ENCODE measurements at places on chromosomes 12 and 14.
A peak's percentile ranks its signal among the peaks of the same experiment; 100 is the strongest.

- DNase-seq = no peak
Observed at GRCh38 chr12:7131502-7131866, 1.3 kb downstream of the CLSTN3 start.

DNA sequence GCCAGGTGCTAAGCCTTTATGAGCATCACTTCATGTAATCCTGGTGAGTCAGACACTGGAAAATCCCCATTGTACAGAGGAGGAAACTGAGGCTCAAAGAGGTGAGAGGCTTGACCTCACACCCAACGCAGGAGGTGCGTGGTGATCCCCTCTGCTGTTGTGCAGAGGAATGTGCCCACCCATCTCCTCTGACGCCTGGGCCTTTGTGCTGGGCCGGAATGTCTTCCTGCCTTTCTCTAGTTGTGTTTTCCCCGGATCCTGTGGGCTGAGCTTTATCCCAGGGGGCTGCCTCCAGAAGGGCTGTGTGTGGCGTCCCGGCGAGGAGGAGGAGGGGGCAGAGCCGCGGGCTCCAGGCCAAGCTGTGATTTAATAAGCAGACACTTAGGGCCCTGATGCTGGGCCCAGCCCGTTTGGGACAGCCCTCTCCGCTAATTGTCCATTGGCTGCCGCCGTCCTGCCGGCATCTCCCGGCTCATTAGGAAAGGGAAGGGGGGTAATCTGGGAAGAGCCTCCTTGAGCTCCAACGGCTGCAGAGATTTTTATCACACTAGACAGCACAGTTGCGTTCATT lies 653.6 kb downstream of the MED13L start:
- DNase-seq = no peak

DNA sequence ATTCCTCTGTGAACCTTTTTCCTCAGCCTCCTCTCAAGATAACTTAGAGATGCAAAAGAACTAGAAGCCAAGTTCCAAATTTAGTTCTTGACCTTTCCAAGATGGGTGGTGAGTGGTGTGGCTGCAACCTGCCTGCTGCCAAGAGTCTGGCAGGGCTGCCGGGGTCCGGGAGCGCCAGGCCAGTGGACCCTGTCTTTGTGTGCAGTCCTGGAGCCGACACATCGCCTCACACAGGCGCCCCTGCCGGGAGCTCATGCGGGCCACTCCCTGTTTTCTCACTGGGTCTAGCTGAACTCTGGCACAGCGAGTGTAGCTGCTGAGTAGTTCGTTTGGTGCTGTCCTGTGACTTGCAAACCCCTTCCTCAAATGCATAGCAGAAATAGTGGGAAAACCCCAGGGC lies 84.9 kb downstream of the CACNA1C start:
- DNase-seq = peak; percentile 62

- DNase-seq = no peak
Observed at GRCh38 chr14:53606203-53606602, 350.4 kb downstream of the BMP4 start.

DNA sequence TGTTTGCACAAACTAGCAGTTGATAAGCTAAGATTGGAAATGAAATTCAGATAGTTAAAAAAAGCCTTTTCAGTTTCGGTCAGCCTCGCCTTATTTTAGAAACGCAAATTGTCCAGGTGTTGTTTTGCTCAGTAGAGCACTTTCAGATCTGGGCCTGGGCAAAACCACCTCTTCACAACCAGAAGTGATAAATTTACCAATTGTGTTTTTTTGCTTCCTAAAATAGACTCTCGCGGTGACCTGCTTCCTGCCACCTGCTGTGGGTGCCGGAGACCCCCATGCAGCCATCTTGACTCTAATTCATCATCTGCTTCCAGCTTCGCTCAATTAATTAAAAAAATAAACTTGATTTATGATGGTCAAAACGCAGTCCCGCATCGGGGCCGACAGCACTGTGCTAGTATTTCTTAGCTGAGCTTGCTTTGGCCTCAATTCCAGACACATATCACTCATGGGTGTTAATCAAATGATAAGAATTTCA lies 335.6 kb downstream of the TMEM121 start:
- DNase-seq = peak; percentile 79

DNA sequence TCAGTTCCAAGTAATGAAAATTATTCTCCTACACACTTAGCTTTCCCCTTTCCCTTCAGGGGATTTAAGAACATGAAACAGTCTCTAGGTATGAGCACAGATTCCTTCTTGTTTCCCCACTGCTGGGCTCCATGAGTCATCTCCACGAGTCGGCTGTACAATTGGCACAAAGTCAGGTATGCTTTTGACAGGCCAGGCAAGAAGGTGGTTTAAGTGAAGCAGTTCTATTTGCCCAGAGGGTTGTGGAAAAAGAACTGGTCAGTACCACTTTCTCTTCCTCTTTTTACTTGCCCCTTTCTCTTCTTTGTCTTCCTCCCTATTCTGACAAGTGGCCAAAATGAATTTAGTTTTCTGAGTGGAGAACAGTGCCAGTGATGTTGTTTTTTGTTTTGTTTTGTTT lies 16.3 kb downstream of the DYNC1H1 start:
- DNase-seq = peak; percentile 86

DNA sequence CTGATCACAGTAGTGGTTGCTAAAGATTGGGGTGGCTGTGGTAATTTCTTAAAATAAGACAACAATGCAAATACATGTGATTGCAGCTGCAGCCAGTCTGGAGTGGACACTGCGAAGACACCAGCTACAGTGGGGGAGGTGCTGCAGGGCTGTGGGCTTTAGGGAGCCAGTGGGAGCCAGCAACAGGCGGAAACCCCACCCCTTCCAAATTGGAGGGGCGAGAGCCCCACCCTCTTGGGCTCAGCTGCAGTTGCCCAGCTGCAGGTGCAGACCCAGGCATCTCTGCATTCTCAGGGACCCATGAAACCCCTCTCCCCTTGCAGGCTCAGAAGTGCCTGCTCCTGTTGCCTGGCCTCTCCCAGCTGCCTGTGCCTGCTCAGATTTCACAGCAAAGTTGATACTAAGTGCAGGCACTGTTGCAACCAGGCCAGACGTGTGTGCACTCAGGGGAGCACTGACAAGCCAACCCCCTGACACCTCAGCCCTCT lies 104.8 kb downstream of the MYF5 start:
- no peak for DNase-seq

- no peak for DNase-seq
Observed at GRCh38 chr12:46214668-46215436, 54.0 kb downstream of the SLC38A1 start.

- no peak for DNase-seq
Observed at GRCh38 chr12:11016937-11017336, 5.5 kb downstream of the TAS2R19 start.

DNA sequence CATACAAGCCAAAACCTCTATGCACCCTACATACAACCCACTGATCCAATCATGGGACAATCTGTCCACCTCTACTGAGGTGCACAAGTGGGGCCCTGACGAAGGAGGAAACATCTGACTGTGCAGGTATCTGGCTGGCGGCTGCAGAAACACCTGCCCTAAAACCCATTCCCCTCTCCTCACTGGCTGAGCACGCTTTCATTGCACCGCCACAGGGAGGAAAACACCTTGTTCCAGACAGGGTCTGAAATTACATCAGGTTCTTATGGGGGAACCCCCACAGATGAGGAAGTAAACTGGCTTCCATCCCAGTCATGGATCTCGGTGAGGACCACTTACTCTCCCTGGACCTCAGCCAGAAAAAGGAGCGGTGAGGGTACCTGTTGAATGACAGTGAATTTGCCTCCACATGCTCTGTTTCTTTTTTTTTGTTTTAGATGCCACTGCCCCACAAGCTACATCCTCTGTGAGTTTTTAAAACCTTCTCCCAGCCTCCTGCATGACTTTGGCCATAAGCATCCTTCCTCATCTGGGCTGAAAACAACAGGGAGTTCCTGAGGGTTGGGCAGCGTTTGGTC lies 23.8 kb upstream of the DGLUCY start:
- DNase-seq = no peak

DNA sequence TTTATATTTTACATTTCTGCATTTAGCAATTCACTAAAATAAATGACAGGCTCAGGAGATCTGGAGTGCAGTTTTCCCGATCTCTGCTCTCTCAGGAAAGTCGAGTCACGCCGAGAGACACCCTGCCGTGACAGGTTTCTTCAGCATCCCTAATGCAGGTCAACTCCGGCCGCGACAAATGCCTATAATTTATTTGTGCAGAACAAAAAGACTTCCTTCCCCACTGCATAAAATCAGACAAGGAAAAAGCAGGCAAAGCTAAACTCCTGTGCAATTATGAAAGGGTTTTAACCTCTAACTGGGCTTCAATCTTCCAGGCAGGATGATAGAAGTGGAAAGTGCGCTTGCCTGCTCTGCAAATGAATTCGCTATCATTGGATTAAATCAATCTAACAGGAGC lies 28.1 kb downstream of the SPRING1 start:
- DNase-seq = no peak

DNA sequence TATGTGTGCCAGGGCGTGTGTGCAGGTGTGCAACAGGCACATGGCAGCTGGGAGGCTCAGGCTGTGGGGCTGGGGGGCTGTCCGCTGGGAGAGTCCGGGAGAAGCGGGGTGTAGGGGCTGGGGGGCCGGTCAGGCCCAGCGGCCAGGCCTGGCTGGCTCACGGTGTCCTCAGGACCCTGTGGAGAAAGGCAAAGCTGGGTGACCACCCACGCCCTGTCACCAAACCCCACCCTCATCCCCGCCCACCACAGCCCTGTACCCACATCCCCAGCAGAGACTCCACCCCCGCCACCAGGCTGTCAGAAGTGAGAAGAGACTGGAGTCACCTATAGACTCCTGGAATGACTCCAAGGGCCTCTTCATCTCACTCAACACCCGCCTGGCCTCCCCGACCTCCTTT lies 85.3 kb downstream of the SCARB1 start:
- no peak for DNase-seq

DNA sequence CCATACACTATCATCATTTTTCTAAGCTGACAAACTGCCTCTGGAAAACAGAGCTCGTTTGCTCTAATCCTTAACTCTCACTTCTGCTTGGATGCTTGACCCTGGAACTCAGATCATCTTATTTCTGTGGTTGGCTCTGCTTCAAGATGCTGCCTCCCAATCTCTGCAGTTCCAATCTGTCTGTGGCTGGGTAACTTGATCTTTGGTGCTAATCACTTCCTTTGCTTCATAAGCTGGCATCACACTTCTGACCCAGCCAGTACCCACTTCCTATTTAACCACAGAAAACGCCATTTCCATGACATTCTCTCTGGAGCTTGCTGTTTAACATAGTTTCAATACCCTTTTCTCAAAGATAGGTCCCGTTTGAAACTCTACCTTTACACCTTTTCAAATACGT lies 254.2 kb downstream of the ACSS3 start:
- DNase-seq = no peak

- no peak for DNase-seq
Observed at GRCh38 chr12:32508626-32509025, 109.3 kb downstream of the FGD4 start.

DNA sequence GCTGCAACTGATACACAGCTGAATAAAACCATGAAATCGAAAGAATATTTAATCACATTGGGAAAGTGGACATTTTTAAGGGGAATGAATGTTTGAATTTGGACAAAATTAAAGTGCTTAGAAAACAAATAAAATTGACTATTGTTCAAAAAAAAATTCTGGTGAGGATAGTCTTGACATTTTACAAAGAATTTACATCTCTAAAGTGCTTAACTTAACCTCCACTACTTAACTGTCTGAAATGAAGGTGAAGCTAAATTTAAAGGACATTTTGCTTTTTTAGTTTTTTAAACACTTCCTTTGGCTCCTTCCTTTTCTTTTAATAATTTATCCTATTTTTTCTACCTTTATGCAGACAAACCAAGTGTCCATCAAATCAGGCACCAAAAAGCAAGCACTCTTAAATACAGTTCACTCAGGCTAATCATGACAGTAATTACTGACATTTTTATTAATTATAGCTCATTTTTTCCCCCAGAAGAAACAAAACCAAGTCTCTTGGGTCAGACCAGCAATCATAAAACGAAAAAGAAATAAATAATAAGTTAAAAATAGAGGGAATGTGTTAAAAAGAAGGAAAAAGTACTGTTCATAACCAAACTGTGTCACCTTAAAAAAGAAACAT lies 5.7 kb upstream of the CCND2 start:
- no peak for DNase-seq

- no peak for DNase-seq
Observed at GRCh38 chr12:94329366-94329765, 130.3 kb downstream of the CEP83 start.

- no peak for DNase-seq
Observed at GRCh38 chr12:86660488-86661147, 404.4 kb upstream of the MGAT4C start.

DNA sequence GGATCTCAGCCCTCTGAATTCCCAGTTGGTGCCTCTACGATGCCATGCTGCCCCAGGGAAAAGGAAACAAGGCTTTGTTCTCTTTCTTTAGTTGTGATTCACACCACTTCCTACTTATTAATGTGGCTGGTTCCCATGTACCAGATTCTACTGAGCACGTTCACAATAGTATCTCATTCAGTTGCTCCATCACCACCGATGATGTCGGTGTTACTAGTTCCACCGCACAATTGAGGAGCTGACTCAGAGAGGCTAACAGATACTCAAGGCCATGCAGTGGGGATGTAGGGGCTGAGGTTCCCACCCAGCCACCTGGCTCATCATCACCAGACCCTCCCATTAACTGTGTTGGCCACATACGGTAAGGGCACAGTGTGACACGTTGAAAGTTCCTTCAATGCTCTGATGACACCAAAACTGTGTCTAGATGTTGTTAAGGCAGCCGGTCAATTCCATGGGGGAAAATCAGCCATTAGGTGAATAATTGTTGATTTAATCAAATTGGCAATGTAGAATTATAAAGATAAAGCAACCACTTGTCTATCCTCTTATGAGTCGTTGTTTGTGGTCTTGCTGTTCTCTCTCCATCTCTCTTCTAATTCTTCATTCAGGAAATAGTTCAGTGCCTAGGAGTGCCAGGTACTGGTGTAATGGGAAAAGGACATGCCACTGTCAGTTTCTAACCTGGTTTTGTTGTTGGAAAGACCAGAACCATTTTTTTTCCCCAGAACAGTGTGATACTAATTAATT lies 244.2 kb upstream of the CRY1 start:
- DNase-seq = no peak

DNA sequence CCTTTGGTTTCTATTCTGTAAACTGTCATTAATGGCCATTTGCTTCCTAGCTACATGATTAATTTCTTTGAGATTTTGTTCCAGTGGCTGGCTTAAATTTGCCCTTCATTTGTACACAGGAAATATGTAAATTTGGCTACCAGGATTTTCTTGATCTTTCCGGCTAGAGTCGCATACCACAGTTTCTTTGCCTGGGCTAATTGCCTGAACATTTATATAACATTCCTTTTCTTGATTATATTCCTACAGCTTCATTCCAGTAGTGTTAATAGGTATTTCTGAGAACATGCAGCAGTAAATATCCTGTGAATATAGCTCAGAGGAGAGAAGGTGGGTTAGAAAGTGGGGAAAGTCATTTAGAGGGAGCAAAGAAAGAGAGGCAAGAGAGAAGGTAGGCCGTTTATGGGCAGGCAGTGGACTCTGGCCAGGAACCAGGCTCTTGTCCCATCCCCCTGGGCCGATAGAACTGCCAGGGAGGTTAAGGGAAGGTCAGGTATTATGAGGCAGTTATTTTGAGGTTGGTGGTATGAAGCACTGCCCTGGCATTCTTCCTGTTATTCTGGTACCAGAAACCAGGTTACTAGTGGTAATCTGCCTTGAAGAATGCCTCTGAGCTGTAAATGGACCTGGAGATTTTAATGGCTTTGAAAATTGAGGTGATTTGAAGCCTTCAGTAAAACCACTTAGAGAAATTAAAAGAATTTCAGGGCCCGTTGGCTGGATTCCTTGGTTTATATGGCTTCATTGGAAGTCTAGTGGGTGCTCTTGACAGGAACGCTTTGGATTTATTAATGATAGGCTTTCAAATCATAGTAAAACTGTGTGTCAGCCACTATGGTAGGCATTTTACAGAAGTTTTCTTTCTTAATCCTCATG lies 4.4 kb downstream of the RNF10 start:
- DNase-seq = no peak

Measured in lower leg skin (tissue), 4 donors.